Vagina (tissue), 2 donors: ENCODE measurements at places on chromosomes 1 and 21.
A peak's percentile ranks its signal among the peaks of the same experiment; 100 is the strongest.

GRCh38 chr1:18058981-18059605 is 48.5 kb upstream of the IGSF21 start:
- H3K27ac ChIP-seq: no peak overlapping the region
- H3K4me1 ChIP-seq: no peaks in the 10 kb centered on the region
- H3K4me3 ChIP-seq: no peak overlapping the region
- no peak for DNase-seq
- no peaks in the 10 kb centered on the region for H3K36me3 ChIP-seq

GRCh38 chr1:225607355-225607754 is 45.6 kb downstream of the ENAH start:
- H3K4me1 ChIP-seq: peaks cover 50% of the 10 kb centered on the region
- H3K4me3 ChIP-seq: no peak overlapping the region
- H3K36me3 ChIP-seq: no peaks in the 10 kb centered on the region
- H3K27me3 ChIP-seq: no peaks in the 10 kb centered on the region
- H3K27ac ChIP-seq: no peak overlapping the region

- peaks cover 12% of the 10 kb centered on the region for H3K4me1 ChIP-seq
- no peaks in the 10 kb centered on the region for H3K36me3 ChIP-seq
- H3K4me3 ChIP-seq: no peak overlapping the region
- H3K27me3 ChIP-seq: no peaks in the 10 kb centered on the region
- H3K27ac ChIP-seq: no peak overlapping the region
- peak; percentile 88 for DNase-seq
These were observed 1561.5 kb downstream of the MRPL39 start for GRCh38 chr21:24045775-24046215.

DNA sequence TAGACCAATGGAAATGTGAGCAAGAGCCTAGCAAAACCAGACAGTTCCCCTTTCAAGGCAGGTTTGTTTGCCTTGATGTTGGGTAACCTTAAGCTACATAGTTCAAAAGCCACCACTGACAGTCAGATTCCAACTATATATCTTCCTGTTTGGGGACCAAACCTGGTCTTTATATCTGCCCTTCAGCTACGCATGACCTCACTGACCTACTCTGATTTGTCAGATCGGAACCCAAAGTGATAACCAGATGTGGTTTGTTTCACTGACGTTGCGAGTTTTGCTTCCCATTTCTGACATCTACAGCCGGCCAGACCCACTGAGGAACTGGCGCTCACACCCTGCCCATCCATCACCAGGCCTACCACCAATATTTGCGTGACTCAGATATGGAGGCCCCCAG is 361.1 kb upstream of the CHRM3 start:
- H3K4me1 ChIP-seq: no peaks in the 10 kb centered on the region
- H3K27ac ChIP-seq: no peak overlapping the region
- DNase-seq: no peak
- H3K36me3 ChIP-seq: no peaks in the 10 kb centered on the region
- no peaks in the 10 kb centered on the region for H3K27me3 ChIP-seq

- peaks cover 7% of the 10 kb centered on the region for H3K4me1 ChIP-seq
- no peaks in the 10 kb centered on the region for H3K27me3 ChIP-seq
- DNase-seq: no peak
- H3K36me3 ChIP-seq: peaks cover 43% of the 10 kb centered on the region
- no peak overlapping the region for H3K4me3 ChIP-seq
These were observed 52.3 kb upstream of the ADAM30 start for GRCh38 chr1:119948342-119949214.

DNA sequence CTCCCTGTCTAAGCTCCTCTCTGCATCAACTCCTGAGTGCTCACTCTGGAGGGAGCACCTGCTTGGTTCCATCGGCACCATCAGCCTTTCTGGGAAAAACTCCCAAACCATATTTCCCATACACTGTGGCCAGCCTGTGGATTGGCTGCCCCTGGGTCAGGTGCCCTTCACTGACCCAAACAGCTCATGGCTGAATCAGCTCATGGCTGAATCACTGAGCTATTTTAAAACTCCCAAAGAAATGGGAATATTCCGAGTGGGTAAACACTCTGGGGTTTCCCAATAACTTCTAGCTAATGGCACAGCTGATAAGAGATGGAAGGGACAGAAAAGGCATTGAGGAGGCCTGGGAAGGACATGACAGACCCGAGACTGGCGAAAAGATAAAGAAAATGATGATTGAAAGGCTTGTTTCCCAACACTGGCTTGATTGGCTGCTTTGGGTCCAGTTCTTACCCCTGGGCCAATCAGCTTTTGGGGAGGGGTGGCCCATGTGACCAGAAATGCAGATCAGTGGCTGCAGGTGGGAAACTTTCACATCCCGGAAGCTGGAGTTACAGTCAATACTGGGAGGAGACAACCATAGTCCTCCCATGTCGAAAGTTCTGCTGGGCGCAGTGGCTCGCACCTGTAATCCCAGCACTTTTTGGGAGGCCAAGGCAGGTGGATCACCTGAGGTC is 37.3 kb upstream of the KAZN start:
- H3K4me3 ChIP-seq: no peak overlapping the region
- no peaks in the 10 kb centered on the region for H3K27me3 ChIP-seq
- no peak overlapping the region for H3K27ac ChIP-seq
- DNase-seq: no peak

DNA sequence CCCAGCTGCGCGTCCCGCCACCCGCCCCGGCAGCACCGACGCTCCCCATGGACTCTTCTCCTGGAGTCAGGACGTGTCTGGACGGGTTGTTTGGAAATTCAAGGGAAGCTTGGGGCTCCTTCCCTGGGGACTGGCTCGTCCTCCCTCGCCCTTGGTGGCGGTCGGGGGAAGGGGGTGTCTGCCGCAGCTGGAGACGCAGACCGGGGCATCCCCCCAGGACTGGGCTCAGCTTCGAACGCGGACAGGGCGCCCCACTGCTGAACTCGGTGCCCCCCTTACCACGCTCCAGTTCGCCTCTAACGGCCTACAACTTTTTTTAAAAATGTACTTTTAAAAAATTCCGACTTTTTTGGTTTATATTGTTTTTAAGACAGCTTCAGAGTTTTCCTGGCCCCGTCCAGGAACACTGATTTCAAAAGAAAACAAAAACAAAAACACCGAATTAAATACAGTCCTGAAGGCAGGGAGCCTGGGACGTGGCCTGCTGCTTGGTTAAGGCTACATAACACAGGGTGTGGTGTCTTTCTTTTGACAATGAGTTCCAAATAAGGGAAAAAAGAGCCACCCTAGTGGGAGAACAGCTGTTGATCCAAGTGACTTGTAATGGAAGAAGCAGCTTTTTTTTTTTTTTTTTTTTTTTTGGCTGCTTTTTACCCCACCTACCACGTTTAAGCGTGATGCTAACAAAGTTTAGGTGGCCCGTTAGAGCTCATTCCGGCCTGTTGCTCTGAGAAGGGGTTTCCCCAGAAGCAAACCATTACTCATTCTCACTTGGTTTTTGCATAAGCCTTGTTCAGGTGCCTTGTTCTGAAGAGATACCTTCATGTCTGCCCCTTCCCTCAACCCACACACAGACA is 862 bp upstream of the DIPK1A start:
- H3K4me3 ChIP-seq: peak overlapping the region; percentile 87
- H3K4me1 ChIP-seq: peaks cover 9% of the 10 kb centered on the region
- H3K36me3 ChIP-seq: no peaks in the 10 kb centered on the region
- peak overlapping the region; percentile 96 for H3K27ac ChIP-seq
- DNase-seq: no peak

DNA sequence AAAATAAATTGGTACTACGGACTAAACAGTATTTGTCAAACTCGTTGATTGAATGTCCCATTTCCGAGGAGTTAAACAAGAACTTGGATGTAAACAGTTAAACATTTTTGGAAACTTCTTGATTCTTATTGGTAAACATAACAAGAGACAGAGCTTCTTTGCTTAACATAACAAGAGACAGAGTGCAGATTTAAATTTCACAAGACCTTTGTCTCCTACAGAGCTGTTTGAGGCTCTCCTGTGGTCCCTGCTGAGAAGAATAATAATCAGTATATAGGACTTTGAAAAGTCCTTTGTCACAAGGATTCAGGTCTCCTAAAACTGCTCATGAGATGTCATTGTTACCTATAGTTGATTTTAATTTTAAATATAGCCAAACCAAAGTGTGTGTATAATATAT is 170.6 kb upstream of the C21orf91 start:
- no peak for DNase-seq
- H3K27me3 ChIP-seq: no peaks in the 10 kb centered on the region
- H3K4me1 ChIP-seq: no peaks in the 10 kb centered on the region
- H3K27ac ChIP-seq: no peak overlapping the region
- no peak overlapping the region for H3K4me3 ChIP-seq

DNA sequence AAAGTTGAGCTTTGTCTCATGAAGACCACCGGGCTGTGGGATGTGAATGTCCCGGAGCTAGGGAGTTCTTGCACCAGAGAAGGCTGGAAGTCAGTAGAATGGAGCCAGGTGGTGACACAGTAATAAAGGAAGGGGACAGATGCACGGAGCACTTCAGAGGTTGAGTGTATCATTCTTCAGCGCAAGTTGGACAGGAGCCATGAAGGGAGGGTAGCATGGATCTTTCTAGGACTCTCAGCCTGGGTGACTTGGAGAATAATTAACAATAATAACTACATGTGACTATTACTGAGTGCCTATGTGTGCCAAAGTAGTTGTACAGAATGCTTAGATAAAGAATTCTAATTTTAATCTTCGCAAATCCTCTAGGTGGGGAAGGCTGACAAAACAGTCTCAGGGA is 258.7 kb upstream of the AJAP1 start:
- H3K4me3 ChIP-seq: no peak overlapping the region
- no peaks in the 10 kb centered on the region for H3K4me1 ChIP-seq
- no peaks in the 10 kb centered on the region for H3K27me3 ChIP-seq
- no peak for DNase-seq

GRCh38 chr1:207248544-207249198 is 72.8 kb upstream of the CD55 start:
- H3K4me3 ChIP-seq: no peak overlapping the region
- no peaks in the 10 kb centered on the region for H3K4me1 ChIP-seq
- no peak overlapping the region for H3K27ac ChIP-seq
- DNase-seq: no peak
- H3K36me3 ChIP-seq: no peaks in the 10 kb centered on the region
- H3K27me3 ChIP-seq: no peaks in the 10 kb centered on the region

DNA sequence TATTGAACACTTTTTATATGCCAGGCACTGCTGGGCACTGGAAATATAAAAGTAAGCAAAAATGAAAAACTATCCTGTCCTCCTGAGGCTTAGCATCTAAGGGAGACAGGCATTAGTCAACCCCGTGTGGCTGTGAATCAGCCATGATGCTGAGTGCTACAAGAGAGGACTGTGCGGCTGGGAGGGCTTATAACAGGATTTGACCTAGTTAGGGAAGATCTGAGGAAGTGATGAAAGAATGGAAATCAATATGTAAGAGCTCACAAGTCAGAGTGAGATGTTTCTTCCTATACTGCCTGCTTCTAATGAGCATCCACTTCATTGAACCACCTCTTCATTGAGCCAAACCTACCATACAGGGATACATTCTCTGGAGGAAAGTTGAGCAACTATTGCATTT is 15.1 kb downstream of the TRIM45 start:
- DNase-seq: no peak
- no peak overlapping the region for H3K27ac ChIP-seq
- H3K27me3 ChIP-seq: no peaks in the 10 kb centered on the region

GRCh38 chr1:162970021-162970420 is 99.1 kb upstream of the RGS4 start:
- H3K4me1 ChIP-seq: no peaks in the 10 kb centered on the region
- no peak overlapping the region for H3K4me3 ChIP-seq
- no peak overlapping the region for H3K27ac ChIP-seq
- no peaks in the 10 kb centered on the region for H3K27me3 ChIP-seq

DNA sequence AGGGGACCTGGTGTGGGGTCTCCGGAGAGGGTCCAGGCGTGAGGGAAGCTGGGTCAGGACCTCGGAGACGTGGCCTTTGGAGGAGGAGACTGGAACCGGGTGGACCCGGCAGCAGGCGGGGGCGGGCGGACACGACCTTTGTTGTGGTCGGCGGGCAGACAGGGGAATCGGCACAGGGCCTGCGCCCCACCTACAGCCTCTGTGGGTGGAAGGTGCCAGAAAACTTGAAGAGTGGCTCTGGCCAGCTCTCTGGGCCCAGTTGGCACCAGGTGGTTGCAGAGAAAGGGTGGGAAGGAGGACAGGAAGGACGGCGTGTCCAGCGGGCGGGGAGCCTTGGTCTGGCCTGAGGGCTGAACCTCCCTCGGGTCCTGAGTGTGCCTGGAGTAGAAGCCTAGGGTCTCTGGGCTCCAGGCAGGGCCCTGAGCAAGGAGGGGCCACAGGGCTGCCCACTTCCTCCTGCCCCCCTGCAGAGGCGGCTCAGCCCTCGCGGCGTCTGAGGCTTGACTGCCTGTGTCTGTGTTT is 7.7 kb upstream of the TTLL10 start:
- peaks cover 14% of the 10 kb centered on the region for H3K4me1 ChIP-seq
- H3K27ac ChIP-seq: no peak overlapping the region
- no peak for DNase-seq
- no peaks in the 10 kb centered on the region for H3K36me3 ChIP-seq

DNA sequence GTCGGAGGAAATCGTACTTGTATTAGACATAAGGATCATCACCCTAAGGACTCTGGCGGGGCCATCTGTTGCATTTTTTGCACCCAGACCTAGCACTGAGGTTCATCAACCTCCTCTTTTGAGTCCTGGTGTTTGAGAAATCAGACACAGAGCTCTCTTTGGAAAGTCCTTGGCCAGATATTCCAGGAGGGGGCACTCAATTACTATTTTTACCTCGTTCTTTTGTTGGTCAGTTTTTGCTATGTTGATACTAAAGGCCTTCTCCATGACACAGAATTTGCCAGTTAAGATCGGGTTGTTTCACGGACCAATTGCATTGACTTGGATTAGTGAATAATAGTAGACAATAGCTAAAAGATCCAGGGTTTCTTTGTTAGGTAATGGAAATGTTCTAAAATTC is 711.2 kb downstream of the KCNT2 start:
- no peaks in the 10 kb centered on the region for H3K36me3 ChIP-seq
- no peak overlapping the region for H3K27ac ChIP-seq
- no peak overlapping the region for H3K4me3 ChIP-seq
- H3K4me1 ChIP-seq: no peaks in the 10 kb centered on the region
- no peak for DNase-seq

DNA sequence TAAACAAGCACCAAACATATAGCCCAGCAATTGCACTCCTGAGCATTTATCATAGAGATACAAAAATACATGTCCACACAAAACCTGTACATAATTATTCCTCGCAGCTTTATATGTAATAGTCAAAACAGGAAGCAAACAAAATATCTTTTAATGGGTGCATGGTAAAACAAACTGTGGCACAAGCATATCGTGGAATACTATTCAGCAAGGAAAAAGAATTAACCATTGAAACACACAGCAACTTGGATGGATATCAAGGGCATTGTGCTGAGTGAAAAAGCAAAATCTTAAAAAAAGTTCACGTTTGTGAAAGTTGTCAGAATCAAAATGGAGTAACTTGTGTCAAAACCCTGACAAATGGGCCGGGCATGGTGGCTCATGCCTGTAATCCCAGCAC is 12.4 kb downstream of the TNFRSF9 start:
- no peaks in the 10 kb centered on the region for H3K4me1 ChIP-seq
- no peak overlapping the region for H3K4me3 ChIP-seq
- DNase-seq: no peak
- H3K27me3 ChIP-seq: no peaks in the 10 kb centered on the region
- H3K27ac ChIP-seq: no peak overlapping the region
- no peaks in the 10 kb centered on the region for H3K36me3 ChIP-seq

GRCh38 chr1:154874465-154874864 is 4.4 kb upstream of the KCNN3 start:
- H3K4me1 ChIP-seq: peaks cover 15% of the 10 kb centered on the region
- no peaks in the 10 kb centered on the region for H3K27me3 ChIP-seq
- no peaks in the 10 kb centered on the region for H3K36me3 ChIP-seq
- H3K4me3 ChIP-seq: no peak overlapping the region
- DNase-seq: no peak
